Activated B cell treated with CpG ODN at 0.5 μM for 24 hours (primary cell): ENCODE measurements at places on chromosomes 7 and 10.

DNA sequence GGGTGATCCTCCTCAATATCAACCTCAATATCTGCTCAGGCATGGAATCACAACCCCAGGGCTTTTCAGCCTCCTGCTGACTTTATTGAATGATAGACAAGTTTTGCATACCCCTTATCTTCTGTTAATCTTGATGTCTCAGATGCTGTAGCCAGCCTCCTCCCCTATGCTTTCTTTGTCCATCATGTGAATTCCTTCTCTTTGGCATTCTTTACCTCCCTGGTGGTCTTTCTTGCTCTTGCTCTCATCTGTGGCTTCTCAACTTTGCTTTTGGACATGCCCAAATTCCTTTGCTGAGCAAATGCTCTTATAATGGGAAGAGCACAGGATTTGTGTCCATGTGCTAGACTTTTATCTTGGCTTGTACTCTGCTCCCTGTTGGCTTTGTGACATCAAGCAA lies 73.4 kb upstream of the FAM13C start:
- DNase-seq: no peak

- DNase-seq: peak; percentile 45
Observed at GRCh38 chr10:69327463-69328379, 49.4 kb downstream of the HK1 start.

DNA sequence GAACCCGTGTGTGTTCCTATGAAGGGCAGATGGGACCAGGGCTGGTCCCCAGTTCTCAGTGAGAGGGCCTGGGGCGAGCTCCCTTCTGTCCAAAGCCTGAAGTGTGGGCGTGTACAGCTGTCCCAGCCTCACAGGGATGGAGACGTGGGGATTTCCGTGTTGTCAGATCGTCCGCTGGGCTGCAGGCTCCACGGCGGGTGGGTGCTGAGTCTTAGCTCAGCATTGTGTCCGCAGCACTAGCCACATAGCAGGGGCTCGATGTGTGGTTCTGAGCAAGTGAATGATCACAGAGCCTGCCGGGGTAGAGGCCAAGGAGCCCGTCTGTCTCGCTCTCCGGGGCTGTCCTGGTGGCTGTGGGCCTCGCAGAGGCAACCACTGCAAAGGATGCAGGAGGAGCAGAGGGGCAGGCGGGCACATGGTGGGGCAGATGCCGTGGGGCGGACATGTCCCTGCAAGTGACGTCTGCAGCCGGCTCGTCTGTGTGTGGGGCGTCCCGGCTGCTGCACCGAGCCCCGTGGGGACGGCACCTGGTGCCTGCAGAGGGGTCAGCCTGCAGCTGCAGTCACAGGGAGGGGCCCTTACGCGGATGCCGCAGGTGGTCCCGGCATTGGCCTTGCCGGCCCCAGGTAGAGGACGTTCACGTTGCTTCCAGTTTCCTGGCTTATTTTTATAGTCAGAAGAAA lies 30.9 kb downstream of the FAM20C start:
- no peak for DNase-seq

GRCh38 chr10:10845826-10846503 lies 171.7 kb upstream of the CELF2 start:
- DNase-seq: no peak

DNA sequence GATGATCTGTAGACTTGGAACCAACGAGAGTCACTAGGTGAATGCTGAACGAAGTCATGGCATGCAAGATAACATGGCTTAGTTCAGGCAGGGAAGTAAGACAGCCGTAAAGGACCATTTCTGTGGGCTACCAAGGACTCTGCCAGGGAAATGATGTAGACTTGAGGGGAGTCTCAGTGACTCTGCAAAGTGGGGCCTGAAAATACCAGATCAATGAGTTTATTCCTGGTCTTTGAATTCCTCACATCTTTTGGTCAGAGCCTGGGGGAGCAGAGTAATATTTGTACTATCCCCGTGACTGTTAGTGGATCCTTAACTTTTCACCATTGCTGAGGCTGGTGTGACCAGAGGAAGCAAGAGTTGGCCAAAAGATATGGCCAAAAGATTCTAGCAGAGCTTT lies 60.7 kb upstream of the INHBA start:
- no peak for DNase-seq

- peak; percentile 20 for DNase-seq
Observed at GRCh38 chr10:26367771-26368170, 70.4 kb upstream of the APBB1IP start.

- DNase-seq: no peak
Observed at GRCh38 chr7:30682212-30683083, at the start of gene CRHR2. TSS of gene CRHR2 (minus strand) at chr7:30682456. CDS start at chr7:30682280, 176 bp downstream.

- DNase-seq: no peak
Observed at GRCh38 chr10:74072503-74072902, 74.6 kb downstream of the VCL start.

DNA sequence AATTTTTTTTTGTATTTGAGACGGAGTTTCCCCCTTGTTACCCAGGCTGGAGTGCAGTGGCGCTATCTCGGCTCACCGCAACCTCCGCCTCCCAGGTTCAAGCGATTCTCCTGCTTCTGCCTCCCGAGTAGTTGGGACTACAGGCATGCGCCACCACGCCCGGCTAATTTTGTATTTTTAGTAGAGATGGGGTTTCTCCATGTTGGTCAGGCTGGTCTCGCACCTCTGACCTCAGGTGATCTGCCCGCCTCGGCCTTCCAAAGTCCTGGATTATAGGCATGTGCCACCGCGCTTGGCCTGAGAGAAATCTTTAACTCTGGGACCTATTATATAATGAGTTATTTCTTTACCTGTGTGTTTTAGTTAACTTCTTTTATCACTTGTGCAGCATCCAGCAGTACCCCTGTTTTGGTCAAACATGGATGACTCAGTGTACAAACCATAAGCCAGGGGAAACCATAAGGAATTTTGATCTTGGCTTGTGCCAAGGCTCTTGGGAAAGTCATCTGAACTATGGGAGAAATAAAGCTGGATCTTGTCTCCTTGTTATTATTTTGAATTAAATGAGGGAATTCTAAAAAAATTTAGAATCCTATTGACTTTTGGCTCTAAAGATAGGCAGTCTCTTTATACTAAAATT lies 23.6 kb upstream of the ZRANB1 start:
- no peak for DNase-seq

DNA sequence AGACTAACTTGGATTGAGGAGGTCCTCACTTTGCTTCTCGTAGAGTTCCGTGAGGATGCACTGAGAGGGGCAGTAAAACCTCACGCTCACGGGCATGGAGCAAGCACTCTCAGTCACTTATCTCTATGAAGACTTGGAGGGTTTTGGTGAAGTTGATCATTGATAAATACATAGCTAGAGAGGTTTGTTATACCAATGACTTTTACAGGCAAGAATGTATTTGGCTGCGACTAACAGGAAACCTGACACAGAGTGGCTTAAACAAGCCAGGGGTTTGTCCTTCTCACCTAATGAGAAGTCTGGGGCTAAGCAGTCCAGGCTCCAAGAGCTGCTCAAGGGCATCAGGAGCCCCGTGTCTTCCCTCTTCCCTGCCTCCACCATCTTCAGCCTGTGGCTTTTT lies 6.1 kb downstream of the BICC1 start:
- DNase-seq: no peak

DNA sequence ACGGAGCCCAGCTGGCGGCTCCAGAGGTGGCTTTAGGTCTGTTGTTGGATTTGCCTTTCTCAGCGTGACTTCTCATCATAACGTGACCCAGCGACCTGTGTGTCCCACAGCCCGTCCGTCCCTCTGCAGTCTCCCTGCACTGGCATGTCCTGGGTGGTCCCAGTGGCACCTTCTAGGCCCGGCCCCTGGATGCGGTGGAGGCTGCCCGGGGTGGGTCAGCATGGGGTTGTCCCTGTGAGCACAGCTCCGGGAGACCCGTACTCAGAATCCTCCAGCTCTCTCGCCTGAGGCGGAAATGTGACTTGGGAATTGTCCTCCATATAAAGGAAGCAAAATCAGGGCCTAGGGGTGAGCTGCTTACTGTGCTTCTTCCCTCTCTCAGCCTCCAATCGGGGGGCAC lies 25.6 kb upstream of the AP5Z1 start:
- no peak for DNase-seq

DNA sequence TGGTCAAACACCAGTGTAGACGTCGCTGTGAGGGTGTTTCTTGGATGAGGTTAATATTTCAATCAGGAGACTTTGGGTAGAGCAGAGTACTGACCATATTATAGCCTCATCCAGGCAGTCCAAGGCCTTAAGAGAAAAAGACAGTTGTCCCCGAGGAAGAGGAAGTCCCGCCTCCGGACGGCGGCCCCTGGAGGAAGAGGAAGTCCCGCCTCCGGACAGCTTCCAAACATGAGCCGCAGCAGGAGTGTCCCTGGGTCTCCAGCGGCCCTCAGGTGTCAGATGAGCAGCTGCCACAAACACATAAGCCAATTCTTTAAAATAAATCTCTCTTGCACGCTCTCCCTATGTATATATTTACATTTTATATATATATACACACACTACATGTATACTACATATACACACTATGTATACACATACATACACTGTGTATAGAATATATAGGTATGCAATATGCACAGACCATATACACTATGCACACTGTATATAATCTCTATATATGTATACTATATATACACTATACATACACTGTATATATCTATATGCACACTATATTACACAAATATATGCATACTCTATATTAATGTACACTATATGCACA lies 37.5 kb downstream of the PWWP2B start:
- DNase-seq: no peak

DNA sequence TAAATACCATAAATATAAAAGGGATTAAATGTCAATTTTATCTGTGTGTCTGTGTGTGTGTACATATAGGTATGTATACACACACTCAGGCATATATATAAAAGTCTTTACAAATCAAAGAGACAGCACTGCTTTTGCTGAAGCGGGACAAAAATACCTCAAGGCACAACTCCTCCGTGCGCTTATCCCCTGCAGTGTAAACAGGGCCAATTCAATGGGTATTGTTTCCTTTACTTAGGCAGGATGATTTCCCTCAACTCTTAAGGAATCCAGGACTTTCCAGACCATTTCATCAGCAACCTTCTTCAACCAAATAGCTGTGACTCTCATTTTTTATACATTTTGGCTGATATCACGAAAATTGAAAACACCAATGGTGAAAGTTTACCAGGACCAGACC lies 227.7 kb downstream of the CRPPA start:
- no peak for DNase-seq

GRCh38 chr7:22252936-22253536 lies 103.9 kb downstream of the RAPGEF5 start:
- no peak for DNase-seq

- DNase-seq: no peak
Observed at GRCh38 chr10:119263951-119264617, 56.7 kb downstream of the GRK5 start.

GRCh38 chr10:60148266-60148840 lies 241.3 kb downstream of the ANK3 start:
- no peak for DNase-seq

- no peak for DNase-seq
Observed at GRCh38 chr7:434891-435629, 84.6 kb downstream of the PDGFA start.

DNA sequence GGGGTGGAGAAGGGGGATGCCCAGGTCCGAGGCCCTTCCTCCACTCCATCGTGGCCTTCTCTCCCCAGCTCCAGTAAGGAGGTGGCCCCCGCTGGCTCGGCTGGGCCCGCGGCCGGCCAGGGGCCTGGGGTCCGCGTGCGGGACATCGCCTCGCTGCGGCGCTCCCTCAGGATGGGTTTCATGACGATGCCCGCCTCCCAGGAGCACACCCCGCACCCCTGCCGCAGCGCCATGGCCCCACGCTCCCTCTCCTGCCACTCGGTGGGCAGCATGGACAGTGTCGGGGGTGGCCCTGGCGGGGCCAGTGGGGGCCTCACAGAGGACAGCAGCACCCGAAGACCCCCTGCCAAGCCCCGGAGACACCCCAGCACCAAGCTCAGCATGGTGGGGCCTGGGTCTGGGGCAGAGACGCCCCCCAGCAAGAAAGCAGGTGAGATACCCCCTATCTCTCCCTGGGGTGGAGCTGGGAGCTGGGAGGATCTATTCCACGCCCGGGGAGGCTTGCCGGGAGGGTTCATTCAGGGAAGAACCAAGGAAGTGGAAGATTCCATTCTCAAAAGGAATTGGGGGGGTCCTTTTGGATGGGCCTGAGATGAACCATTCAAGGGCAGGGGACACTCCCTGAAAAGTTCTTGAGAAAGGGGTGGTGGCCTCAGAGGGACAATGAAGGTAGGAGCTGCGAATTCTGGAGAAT lies 3.2 kb downstream of the NYAP1 start:
- no peak for DNase-seq

GRCh38 chr10:17387861-17388503 lies 66.4 kb downstream of the ST8SIA6 start:
- DNase-seq: no peak

- peak; percentile 57 for DNase-seq
Observed at GRCh38 chr7:96321031-96321657, 754 bp downstream of the SLC25A13 start.

GRCh38 chr10:68828833-68829232 lies 1.5 kb downstream of the STOX1 start:
- DNase-seq: no peak

GRCh38 chr7:80884511-80885195 lies 34.2 kb downstream of the SEMA3C start:
- DNase-seq: no peak

- DNase-seq: no peak
Observed at GRCh38 chr7:156998988-156999957, 11.2 kb downstream of the MNX1 start.

- DNase-seq: no peak
Observed at GRCh38 chr10:14468023-14468441, 137.3 kb upstream of the FRMD4A start.

- DNase-seq: no peak
Observed at GRCh38 chr7:98618786-98619185, 1.7 kb downstream of the NPTX2 start.

DNA sequence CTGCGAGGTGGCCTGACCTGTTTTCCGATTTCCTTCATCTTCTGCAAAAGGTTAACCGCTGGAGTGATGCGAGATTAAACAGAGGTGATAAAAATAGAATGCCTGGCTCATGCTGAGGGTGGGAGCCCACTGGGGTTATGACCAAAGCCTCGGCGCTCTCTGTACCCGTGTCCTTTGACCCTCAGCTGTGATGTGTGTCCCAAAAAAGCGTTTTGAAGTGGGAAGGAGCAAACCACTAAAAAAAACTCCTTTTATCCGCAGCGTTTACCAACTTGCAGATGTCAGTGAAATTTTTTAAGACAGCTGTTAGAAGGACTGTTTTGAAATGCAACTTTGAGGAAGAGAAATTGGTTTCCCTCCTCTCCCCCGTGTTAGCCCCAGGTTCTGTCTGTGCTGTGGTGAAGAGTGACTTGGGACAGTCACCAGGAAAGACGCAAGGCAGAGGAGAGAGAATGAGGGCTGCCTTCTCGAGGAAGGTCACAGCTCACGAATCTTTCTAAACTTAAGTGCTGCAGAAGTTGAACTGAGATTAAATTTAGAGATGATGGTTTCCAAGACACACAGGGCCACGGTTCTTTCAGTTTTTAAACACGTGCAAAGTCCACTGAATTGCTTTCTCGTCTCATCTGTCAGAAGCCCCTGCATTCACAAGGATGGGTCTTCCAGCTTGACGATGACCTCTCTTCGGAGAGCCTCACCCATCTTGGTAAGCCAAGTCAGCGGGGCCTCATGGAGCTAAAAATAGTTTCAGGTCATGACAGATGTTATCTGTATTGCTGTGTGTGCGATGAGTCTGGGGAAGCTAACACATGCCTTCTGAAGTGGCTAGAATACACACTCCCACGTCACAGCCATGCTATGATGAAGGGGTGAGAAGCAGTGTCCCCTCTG lies 27.6 kb downstream of the AMZ1 start:
- no peak for DNase-seq

- no peak for DNase-seq
Observed at GRCh38 chr10:63722537-63722936, 201.3 kb downstream of the REEP3 start.
